ENCODE measurements at places on chromosomes 1 and 21.

GRCh38 chr21:42558846-42559245, 45.2 kb downstream of the SLC37A1 start:
- DNase-seq = no peak

DNA sequence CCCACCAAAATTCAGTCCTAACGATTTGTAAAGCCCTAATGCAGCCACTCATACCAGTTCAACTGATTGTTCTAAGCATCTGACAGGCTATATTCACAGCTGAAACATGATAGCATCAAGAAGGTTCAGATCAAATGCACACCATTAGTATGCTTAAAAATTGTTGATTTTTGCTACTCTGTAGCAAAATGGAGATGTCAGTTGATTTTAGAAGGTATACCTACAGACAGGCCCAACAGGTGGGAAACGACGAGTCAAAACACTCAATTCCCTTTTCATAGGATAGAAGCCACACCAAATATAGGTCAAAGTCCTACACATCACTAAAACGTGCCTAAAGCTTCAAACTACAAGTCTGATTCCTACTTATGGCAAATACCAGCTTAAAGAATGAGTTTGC, 6.7 kb downstream of the SFPQ start:
- DNase-seq = no peak

DNA sequence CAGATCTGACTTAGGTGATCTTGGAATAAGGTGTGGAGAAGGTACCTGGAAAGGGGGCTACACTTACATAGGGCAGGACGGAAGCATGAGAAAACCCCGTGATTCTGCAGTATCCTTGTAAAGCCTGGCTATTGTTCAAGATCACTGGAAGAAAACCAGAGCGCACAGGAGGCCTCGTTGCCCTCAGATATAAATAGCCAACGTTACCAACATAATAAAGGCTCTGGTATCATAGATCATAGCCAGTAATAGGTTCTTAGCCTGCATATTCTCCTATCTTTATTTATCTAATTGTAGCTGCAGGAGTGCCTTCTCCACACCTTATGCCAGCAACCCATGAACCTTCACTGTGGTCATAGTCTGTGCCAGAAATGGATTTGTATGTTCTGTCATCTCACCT, 35.9 kb upstream of the MPZL1 start:
- DNase-seq = no peak

- DNase-seq = no peak
These were observed 1237.4 kb upstream of the TMPRSS15 start for GRCh38 chr21:19640964-19641363.

DNA sequence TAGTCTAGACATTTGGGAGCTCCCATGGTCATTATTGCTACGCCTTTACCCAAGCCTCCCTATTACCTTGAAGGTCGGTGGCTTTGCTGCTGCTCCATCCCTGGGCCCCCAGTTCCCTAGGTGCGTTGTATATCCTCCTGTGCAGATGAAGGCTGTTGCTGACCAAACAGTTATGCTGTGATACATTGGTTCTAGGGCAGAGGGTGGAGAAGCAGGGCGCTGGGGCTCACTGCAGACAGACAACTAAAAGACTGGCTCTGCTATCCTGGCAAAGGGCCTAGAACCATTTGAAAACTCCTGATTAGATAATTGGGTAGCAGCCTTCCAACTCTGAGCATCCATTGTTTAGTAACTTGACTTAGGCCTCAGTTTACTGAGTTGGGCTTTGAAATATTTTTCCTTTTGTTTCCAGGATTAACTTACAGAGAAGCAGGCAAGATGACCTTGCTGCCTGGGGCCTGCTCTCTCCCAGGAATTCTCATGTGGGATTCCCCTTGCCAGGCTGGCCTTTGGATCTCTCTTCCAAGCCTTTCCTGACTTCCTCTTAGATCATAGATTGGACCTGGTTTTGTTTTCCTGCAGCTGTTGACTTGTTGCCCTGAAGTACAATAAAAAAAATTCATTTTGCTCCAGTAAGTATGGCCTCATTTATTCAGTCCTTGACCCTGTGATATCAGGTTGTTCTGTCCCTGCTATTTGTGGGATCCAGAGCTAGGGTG, 15.5 kb downstream of the CHI3L2 start:
- DNase-seq = no peak

GRCh38 chr1:28770601-28771165, 33.9 kb downstream of the YTHDF2 start:
- no peak for DNase-seq

DNA sequence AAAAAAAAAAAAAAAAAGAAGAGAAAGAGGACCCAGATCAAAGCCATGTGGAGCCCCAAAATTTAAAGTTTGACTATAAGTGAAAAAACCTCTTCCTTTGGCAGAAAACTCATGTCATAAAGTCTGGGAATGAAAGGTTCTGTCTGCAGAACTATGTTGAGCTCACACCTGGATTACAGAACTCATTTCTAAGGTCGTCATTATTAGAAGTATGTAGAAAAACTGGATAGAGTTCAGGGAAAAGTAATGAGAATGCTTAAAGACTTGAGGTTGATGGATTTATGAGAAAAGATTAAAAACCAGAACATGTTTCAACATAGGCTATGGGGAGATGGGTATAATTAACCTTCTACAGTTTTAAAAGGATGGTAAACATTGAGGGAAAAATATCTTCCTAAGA, 90.7 kb upstream of the COL11A1 start:
- DNase-seq = no peak

GRCh38 chr1:25866288-25866687, 7.0 kb upstream of the AUNIP start:
- DNase-seq = no peak

- DNase-seq = no peak
These were observed 136.2 kb upstream of the TIAM1 start for GRCh38 chr21:31480228-31480627.

DNA sequence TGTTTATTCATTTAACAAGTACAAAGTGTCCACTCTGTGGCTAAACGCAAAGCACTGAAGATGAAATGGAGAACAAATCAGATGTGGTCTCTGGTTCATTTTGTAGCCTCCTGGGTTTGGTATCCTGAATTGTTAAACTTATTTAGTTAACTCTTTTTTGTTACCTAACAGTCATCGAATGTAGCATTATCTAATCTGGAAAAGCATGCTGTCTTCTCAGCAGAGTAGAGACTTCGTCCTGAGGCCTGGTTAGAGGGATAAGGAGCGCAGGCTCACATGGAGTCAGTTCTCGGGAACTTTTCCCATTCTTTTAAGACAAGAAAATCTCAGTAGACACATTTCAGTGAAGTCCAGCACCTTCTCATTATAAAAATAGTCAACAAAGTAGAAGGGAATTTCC, 33.1 kb upstream of the SH3D21 start:
- DNase-seq = no peak

DNA sequence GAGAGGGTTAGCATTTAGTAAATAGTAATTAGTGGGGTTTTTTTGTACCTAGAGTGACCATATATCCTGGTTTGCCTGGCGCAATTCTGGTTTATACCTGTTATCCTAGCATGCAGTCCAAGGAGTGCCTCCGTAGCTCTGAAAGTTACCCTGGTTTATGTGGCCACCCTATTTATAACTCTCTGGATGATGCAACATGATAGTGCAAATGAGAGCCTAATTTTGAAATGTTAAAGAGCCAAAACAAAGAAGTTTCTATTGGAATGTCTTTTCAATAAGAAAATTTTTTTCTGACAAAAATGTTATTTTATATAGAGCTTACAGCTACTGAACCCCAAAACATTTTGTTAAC, 5.7 kb downstream of the AHCYL1 start:
- no peak for DNase-seq

GRCh38 chr1:111370871-111371270, 56.7 kb downstream of the OVGP1 start:
- DNase-seq = no peak

DNA sequence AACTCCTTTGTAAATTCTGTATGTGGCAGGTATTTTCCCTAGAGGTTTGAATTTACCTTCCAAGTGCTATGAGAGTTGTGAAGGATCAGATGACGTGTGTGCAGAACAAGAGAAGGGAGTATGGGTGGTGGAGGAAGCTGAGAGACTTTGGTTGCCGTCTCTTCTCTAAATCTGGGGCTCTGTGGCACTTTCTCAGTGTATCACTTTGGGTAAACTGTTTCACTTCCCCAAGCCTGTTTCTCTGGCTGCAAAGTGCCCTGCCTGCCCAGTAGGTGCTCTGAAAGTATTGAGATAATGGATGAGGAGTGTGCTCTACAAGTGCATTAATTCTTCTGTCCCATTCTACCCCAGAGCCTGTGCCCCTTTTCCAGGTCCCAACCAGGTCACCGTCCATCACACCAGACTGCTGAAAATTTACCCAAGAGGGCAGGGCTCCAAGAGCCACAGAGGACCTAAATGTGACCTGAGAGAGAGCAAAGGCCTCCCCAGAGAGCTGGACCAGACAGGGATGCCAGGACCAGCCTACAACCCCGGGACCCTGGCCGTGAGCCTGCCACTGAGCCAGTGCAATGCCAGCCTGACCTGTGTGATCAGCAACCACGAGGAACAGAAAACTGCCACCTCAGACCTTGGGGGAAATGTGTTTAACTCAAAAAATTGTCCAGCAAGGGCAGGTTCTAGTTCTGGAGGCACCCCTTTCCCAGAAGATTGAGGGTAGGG, 131.6 kb upstream of the ETV3 start:
- no peak for DNase-seq

DNA sequence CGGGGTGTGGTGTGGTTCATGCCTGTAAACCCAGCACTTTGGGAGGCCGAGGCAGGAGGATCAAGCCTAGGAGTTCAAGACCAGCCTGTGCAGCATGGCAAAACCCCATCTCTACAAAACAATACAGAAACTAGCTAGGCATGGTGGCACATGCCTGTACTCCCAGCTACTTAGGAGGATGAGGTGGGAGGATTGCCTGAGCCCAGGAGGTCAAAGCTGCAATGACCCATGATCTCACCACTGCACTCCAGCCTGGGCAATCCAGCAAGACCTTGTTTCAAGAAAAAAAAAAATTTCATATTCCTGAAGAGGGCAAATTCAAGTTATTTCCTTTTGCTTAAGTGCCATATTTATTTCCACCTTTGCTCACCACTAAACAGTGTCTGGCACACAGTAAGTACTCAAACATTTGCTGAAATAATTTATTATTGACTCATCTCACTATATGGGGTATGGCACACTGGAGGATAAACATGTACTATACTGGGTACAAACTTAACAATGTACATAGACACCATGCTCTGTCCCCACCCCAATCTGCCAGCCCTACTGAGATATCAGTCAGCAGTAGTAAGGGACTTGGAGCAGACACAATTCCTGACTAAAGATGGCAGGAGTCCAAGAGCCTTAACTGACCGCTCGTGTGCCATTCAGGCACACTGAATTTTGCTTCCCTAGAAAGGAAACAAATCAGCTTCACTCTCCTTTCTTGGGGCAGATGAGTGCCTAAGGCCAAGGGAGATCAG, 15.5 kb downstream of the MEAF6 start:
- peak; percentile 78 for DNase-seq

DNA sequence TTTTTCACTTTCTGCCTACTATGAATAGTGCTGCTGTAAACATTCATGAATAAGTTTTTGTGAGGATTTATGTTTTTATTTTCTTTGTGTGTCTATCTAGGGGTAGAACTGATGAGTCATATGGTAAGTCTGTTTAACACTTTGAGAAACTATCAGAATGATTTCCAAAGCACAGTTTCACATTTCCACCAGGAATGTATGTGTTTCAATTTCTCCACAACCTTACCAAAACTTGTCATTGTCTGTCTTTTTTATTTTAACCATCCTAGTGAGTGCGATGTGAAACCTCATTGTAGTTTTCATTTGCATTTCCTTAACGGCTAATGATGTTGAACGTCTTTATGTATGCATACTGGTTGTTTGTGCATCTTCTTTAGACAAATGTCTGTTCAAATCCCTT, 23.5 kb downstream of the RNASEL start:
- DNase-seq = no peak

GRCh38 chr1:208048904-208049303, 138.0 kb upstream of the CD34 start:
- DNase-seq = peak; percentile 93

GRCh38 chr1:211951856-211952255, 83.5 kb downstream of the INTS7 start:
- peak; percentile 81 for DNase-seq

DNA sequence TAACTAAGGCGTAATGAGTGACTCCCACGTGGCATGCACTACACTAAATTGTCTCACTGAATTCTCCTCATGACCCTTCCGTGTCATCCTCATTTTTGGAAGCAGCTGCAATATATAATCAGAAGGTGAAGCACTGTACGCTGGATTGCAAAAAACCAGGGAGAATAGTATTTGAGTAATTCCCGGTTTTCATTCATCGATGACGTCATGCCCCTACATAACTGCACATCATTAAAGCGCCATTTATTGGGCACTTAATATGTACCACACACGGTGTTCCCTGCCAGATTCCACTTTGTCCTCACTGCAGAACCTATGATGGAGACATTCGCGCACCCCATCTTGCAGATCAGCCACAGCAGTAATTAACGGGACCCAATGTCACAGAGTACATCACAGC, 41.0 kb downstream of the DHRS3 start:
- no peak for DNase-seq

GRCh38 chr1:162206749-162207635, 137.5 kb downstream of the NOS1AP start:
- DNase-seq = peak; percentile 97

- no peak for DNase-seq
These were observed 96.2 kb upstream of the CHODL start for GRCh38 chr21:18148401-18148800.

DNA sequence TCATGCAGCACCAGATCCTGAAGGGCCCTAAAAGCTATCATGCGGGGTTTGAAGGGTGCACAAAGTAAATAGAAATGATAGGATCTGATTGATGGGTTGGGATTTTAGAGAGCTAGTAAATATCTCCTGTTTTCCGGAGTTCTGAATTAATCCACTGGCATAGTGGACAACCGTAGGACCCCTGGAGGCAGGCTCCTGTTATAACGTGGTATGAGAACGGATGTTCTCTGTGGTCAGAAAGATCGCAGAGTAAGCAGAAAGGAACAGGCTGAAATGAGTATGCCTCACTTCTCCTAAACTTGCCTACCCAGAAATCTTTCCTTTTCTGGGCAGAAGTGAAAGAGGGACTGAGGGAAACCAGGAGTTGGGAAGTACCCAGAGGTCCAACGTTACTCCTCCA, 470.8 kb downstream of the AJAP1 start:
- no peak for DNase-seq

- DNase-seq = no peak
These were observed 273.3 kb downstream of the OLFM3 start for GRCh38 chr1:101723415-101723814.

Measured in PC-9 (cell line).